ENCODE measurements at places on chromosomes 3 and 15.

- DNase-seq, result no peak
Observed at GRCh38 chr15:77384086-77384485, 35.8 kb downstream of the PEAK1 start.

DNA sequence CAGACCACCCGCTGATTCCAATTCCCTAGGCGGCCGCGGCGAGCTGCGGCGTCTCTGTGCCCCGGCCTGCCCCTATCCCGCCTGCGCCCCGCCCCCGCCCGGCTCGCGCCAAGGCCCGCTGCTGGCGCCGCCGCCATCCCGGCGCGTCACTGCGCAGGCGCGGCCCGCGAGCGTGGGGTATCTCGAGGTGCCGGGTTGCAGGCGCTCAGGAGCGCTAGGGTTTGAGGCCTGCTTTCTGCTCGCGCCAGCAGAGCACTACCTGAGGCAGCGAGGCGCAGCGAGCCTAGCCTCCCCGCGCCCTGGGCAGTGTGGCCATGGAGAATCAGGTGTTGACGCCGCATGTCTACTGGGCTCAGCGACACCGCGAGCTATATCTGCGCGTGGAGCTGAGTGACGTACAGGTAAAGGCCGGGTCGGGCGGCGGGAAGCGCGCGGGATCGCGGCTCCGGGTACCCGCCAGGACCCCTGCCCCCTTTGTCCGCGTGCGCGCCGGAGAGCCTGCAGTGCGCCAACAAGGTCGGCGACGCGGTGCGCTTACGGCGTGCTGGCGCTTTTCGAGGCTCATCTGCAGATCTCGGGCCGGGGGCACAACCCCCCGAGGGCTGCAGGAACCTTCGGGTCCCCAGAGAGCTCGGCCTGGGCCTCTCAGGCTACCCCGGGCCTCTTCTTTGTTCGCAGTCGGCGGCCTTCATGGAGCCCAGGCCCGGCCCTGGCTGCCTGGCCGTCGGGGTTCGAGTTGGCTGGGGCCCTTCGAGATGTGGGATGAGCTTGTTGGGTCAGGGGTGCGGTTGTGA, at the start of gene HACD3:
Gene HACD3 (plus strand): TSS at position 146 of the 794 bp plus-strand sequence. CDS start 169 bp downstream, at position 315.
- DNase-seq, result no peak

GRCh38 chr3:113002679-113003078, 11.9 kb downstream of the GTPBP8 start:
- DNase-seq, result no peak

DNA sequence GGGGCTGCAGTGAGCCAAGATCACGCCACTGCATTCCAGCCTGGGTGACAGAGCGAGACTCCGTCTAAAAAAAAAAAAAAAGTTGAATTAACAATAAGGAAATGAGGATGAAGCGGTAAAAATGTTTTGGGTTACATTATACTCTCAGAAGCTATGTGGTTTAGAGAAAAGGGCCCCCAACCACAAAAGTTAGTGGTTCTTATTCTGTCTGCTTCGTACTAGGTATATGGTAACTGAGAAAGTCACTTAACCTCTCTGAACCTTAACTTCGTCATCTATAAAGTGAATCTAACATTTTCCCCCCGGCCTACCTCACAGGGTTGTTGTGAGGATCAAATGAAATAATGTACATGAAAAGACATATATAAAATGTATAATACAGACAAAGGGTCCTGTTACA, 38.4 kb upstream of the EHHADH start:
- no peak for DNase-seq

- no peak for DNase-seq
Observed at GRCh38 chr15:50345298-50345697, 9.7 kb downstream of the GABPB1 start.

DNA sequence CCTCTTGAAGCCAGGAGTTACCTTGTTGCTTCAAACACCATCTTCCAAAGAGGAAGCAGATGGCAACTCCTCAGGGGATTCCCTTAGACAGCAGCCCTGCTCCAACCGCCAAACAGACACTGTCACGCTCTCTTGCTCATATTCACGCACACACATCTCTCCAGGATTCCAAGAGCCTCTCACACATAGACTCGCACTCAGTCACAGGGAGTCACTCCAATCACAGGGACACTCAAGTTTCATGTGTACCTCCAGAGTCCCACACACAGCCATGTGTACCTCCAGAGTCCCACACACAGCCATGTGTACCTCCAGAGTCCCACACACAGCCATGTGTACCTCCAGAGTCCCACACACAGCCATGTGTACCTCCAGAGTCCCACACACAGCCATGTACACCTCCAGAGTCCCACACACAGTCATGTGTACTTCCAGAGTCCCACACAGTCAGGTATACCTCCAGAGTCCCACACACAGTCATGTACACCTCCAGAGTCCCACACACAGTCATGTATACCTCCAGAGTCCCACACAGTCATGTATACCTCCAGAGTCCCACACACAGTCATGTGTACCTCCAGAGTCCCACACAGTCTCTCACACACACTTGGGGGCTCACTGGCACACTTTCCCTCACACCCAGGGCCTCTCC, 6.1 kb downstream of the VWA5B2 start:
- no peak for DNase-seq

DNA sequence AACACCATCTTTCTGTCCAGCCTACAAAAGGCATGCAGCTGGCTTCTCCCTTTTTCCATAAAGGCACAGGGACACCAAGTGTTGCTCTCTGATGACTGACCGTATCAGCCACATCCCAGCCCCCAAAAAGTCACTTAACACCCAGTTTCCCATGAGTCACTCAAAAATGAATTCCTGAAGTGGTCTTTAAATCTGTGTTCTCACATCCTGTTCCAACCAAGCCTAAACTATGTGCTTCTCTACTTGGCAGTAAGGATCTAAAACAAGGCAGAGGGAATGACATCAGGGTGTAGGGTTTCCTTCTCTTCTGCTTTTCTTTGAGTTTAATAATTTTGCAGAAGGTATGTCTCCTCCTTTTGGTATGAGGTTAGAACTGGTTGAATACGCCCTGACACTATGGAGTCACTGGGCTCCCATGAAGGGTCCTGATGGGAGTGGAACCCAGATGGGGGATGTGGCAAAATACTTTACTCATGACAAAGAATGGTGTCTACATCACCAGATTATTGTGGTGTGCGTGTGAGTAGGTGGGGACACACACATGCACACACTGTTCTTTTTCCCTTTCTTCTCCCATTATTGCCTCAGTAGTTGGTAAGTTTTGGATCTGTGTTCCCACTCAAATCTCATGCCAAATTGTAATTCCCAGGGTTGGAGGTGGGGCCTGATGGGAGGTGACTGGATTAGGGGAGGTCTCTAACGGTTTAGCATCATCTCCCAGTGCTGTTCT, 35.6 kb upstream of the CCK start:
- no peak for DNase-seq

- DNase-seq, result no peak
Observed at GRCh38 chr15:89822951-89823711, 8.5 kb upstream of the ANPEP start.

DNA sequence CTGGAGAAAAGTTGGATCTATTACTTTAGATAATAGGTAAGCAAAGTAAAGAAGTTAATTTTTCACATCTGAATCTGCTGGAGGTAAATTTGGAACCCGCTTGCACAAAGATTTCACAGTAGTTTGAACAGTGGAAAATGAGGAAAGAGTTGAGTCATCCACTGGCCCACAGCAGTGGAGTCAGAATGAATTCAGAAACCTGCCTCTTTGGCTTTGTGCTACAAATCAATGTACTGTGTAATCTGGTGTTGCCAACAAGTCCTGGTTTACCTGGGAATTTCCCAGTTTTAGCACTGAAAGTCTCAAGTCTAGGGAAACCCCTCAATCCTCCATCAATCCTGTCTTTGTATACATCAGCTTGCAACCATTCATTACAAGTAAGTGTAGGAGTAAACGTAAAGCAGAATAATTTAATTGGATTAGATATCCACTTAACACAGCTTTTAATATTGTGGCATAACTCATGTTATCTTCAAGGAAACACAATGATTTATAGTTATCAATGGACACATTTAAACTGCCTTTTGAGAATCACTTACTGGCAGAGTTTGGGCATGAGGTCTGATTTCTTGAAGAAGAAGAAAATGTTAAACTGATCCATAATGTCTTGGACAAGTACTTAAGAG, 100.6 kb downstream of the DCLK3 start:
- no peak for DNase-seq

DNA sequence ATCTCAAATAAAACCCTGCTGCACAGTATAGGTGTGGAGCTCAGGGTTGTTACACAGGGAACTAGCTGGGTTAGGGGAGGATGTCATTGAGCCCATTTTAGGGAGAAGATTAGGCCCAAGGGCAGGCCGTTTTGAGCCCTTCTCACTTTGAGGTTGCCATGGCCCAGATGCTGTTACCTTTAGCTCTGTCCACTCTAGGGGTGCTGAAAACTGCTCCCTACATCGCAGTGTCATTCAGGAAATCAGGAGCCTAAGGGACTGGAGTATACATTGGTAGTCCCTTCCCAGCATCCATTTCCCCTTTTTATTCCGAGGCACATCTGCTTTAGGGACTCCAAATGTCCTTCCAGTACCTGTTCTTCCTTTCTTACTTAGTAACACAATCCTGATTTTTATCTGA, 79.0 kb upstream of the SELENOK start:
- DNase-seq, result no peak

GRCh38 chr15:59278120-59278519, 71.5 kb downstream of the LDHAL6B start:
- DNase-seq, result no peak

DNA sequence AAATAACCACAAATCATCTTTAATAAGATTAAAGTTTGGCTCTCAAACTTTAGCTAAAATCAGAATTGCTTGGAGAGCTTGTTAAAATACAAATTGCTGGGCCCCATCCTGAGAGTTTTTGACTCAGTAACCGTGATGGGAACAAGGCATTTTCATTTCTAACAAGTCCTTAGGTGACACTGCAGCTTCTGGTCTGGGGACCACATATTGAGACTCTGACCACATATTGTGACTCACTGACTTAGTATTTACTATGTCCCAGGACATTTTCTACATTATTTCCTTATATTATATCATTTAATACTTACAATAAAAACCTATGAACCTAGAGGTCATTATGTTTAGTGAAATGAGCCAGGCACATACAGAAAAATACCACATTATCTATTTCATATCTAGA, 164.5 kb downstream of the ZMAT3 start:
- DNase-seq, result no peak

DNA sequence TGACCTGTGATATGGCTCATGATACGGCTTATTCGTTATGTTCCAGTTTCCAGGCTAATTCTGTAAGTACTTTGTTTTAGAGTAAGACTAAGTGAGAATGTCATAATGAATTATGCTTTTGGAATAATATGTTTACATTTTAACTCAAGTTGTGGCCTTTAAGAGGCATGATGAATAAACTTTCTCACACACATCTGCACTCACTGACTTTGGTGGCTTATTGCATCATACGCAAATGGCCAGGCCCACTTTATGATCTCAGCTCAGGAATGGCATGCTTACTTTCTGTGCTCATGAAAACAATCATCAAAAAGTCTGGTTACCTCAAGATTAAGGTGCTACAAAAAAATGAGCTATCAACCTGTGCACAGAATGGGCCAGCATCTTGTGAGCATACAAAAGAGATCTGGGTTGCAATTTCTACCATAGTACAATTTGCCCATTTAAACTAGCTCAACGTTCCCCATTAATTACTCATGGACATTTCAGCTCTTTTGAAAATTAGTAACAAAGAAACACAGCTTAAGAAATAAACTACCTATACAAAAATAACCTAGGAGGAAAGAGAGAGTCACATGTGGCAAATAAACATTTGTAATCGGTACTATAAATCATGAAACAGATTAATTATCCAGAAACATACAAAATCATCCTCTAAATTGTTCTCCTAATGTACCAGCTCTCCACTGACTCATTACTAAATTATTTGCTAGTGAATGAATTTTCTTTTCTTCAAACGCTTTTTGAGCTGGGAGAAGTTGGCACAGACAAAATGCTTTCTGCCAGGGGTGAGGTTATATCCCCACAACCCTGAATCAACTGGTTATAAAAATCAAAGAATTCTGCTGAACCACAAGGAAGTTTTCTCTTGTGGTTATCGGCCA, 439.0 kb upstream of the ADAMTS9 start:
- peak; percentile 42 for DNase-seq

- DNase-seq, result no peak
Observed at GRCh38 chr15:85780225-85780985, 14.3 kb downstream of the KLHL25 start.
